ENCODE measurements at places on chromosomes 12 and 14.

GRCh38 chr12:11854011-11854499 lies 204.6 kb downstream of the ETV6 start:
- no peak for DNase-seq

DNA sequence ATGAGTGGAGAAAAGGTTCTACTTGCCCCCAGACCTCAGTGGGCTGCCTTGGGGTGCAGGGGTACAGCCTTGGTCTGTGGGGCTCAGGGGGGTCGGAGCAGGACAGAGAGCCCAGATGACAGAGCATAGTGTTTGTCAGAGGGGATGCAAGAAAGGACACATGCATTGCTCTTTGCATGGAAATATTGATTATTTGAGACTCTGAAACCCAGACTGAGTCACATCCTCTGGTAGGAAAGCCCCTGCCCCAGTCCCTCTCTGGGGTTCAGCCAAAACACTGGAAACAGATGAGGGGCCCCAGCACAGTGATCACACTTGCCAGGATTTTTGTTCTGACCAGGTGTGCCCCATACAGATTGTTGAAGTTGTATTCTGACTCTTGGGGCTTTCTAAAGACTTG lies 1094.4 kb downstream of the BCL11B start:
- DNase-seq, result no peak

DNA sequence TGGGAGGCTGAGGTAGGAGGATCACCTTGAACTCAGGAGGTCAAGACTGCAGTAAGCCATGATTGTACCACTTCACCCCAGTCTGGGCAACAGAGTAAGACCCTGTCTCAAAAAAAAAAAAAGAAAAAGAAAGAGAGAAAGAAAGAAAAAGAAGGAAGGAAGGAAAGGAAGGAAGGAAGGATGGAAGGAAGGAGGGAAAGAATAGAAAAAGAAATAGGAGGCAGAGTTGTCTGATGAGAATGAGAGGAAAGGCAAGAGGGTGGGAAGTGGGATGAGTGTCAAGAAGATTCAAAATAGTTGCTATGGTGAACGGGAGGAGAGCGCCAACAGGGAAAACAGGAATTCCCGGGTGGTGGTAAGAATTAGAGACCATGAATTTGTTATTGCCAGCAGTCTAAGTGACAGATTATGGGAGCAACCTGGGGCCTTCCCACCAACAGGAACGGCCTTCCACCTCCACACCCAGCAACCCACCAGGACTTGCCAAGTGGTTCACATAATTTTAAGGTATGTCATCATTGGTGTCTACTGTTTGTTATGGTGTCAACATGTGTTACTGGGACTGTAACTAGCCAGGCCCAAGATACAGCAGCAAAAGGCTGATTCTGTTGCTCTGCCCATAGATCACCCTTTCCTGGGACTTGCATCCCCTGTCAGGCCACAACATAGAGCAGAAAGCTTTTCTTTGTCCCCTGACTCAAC lies 36.1 kb upstream of the C12orf76 start:
- DNase-seq, result no peak

DNA sequence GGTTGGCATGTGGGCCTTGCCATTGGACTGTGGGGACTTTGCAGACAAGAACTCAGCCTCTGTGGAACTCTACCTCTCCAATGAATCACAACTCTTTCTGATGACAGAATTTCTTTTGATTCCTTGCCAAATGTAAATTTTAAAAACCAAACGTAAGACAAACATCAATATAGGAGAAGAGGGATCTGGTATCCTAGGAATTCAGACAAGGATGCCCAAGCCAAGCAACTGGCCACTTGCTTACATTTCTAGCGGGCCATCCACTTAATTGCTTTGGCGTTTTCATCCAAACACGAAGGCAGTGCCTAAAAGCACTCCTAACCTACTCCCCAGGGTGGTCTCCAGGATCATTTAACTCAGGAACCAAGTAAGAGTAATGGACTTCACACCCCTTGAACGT lies 23.4 kb upstream of the RAB35 start:
- no peak for DNase-seq

DNA sequence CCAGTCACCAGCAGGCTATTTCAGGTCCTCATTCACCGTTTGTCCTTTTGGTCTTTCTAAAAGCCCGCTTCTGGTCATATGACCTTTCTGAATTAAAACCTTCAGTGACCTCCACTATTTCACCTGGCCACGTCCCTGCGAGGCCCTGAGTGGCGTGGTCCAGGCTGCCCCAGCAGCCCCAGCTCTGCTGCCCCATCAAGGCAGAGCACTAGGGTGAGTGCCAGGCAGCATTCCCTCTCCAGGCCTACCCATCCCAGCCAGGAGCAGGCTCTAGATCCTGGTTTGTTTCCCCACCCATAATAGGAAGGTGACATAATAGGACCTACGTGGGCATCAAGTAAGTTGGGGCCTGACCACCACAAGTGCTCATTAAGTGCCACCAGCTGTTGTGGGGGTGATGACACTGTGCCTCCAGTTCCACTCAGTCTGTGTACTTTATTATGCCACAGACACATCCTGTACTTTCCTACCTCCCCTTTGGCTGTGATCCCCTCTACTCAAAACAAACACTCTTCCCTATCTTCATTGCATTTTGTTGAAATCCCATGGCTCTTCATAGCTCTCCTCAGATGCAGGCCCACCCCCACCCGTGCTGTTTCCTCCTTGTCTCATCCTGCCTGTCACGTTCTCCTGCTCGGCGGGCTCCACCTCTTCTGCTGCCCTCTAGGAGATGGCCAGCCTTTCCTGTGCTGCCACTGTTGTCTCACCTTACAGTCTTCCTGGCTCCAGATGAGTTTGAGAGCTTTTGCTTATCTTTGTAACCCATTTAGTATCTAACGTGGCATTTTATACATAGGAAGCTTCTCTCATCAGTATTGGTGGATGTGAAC lies 21.4 kb downstream of the CKB start:
- no peak for DNase-seq

DNA sequence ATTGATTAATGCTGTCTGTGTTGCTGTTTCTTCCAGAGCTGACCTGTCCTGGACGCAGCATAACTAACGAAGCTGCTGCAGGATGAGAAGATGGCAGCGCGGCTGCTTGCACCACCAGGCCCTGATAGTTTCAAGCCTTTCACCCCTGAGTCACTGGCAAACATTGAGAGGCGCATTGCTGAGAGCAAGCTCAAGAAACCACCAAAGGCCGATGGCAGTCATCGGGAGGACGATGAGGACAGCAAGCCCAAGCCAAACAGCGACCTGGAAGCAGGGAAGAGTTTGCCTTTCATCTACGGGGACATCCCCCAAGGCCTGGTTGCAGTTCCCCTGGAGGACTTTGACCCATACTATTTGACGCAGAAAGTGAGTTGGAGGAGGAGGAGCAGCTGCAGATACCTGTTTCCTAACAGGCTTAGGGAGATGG lies 71.7 kb downstream of the SCN8A start:
- DNase-seq, result no peak

DNA sequence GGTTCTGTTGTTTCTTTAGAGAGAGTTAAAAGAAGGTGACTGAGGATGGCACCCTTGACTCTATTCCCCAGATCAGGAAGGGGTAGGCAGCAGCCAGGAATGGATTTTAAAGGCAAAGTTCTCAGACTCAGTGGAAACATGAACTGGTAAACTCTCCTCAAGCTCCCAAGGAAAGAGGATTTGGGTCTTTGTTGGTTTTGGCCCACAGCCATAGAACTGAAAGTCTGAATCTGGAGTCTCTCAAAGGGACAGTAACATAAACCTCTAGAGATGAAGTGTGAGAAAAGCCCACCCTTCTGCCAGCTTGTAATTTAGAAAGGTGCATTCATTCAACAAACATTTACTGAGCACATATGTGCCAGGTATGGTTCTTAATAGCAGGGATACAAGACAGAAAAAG lies 28.6 kb upstream of the BLTP3B start:
- no peak for DNase-seq

- DNase-seq, result no peak
Measured at GRCh38 chr12:114696443-114697242, 12.7 kb upstream of the TBX3 start.
